ENCODE measurements at places on chromosomes 13 and 19. TPM values are rescaled to one million over a fixed set of nuclear protein-coding genes. Genes with fewer than 3 reads are reported as not detected.

Gene CBLC
- total RNA-seq = not detected

GRCh38 chr19:30420881-30421280 lies 48.7 kb downstream of the ZNF536 start:
- H3K27me3 ChIP-seq = no peaks in the 10 kb centered on the region
- no peak overlapping the region for H3K4me3 ChIP-seq
- no peak for DNase-seq

DNA sequence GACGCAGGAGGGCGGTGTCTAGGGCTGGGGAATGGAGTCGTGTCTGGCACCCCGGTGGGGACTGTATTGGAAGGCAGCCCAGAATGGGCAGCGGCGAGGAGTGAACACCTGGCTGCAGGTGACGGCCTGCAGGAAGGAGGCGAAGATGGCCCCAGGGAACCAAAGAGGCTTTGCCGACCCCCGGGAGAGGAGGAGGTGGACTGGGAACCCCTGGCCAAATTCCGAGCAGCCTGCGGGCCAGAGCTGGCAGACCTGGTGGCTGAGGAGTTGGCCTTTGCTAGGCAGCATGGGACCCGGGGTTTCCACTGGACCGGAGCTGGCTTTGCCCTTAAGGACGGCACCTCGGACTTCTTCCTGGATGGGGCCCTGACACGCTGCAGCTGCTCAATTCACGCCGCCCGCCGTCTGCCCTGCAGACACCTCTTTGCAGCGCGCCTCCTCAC lies 25.9 kb downstream of the ZSWIM9 start:
- no peaks in the 10 kb centered on the region for H3K27me3 ChIP-seq
- no peaks in the 10 kb centered on the region for H3K4me1 ChIP-seq
- no peak overlapping the region for H3K4me3 ChIP-seq
- DNase-seq = no peak

DNA sequence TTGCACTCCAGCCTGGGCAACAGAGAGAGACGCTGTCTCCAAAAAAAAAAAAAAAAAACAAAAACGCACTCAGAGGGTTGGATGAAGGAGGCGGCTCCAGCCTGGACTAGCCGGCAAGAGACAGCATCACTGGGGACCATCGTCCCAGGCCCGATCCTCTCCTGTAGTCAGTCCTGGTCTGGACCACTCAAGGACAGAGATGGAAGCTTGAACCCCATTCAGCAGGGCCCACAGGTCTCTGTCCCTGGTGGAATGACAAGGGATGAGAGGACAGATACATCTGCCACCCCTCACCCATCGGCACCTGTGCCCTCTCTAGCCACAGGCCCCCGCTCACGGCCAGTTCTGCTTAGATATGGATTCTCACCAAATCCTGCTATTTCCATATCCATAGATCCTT lies 14.0 kb downstream of the ADGRE5 start:
- no peak overlapping the region for H3K4me3 ChIP-seq
- peaks cover 2% of the 10 kb centered on the region for H3K36me3 ChIP-seq
- H3K4me1 ChIP-seq = no peaks in the 10 kb centered on the region
- no peak for DNase-seq

GRCh38 chr19:47762615-47763308 lies 15.7 kb upstream of the SELENOW start:
- no peak overlapping the region for H3K4me3 ChIP-seq
- no peaks in the 10 kb centered on the region for H3K27me3 ChIP-seq
- peak; percentile 68 for DNase-seq
- H3K27ac ChIP-seq = no peak overlapping the region
- no peaks in the 10 kb centered on the region for H3K4me1 ChIP-seq

Gene COL4A2
- total RNA-seq = 62.1 TPM

GRCh38 chr19:51219307-51219706 lies 5.6 kb upstream of the CD33 start:
- H3K36me3 ChIP-seq = no peaks in the 10 kb centered on the region
- H3K27ac ChIP-seq = no peak overlapping the region
- no peak for DNase-seq
- no peaks in the 10 kb centered on the region for H3K4me1 ChIP-seq

DNA sequence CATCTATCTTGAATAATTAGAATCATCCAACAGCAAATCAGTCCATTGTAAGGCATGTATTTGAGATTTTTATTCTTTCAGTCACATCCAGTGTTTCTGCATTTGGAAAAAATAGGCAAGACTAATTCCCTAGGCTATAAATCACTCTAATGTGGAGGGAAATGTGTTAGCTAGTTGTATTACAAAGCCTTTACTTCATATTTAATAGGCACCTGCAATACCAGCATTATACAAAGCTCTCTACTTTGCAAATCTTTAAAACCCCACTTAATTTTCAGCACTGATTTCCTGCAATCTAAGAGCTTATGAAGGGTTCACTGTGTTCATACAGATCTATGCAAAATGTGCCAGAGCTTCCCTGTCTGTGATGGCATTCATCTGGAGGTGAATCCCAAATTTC lies 12.3 kb downstream of the PCDH9 start:
- no peaks in the 10 kb centered on the region for H3K4me1 ChIP-seq
- no peak overlapping the region for H3K4me3 ChIP-seq
- H3K27ac ChIP-seq = no peak overlapping the region
- H3K27me3 ChIP-seq = no peaks in the 10 kb centered on the region
- no peaks in the 10 kb centered on the region for H3K36me3 ChIP-seq

- H3K4me1 ChIP-seq = no peaks in the 10 kb centered on the region
- H3K27ac ChIP-seq = no peak overlapping the region
- DNase-seq = no peak
- no peaks in the 10 kb centered on the region for H3K36me3 ChIP-seq
- H3K27me3 ChIP-seq = no peaks in the 10 kb centered on the region
Observed at GRCh38 chr13:53382008-53382407, 353.4 kb downstream of the OLFM4 start.

Gene CELF5
- not detected for total RNA-seq

Gene CEACAM4
- total RNA-seq = not detected

DNA sequence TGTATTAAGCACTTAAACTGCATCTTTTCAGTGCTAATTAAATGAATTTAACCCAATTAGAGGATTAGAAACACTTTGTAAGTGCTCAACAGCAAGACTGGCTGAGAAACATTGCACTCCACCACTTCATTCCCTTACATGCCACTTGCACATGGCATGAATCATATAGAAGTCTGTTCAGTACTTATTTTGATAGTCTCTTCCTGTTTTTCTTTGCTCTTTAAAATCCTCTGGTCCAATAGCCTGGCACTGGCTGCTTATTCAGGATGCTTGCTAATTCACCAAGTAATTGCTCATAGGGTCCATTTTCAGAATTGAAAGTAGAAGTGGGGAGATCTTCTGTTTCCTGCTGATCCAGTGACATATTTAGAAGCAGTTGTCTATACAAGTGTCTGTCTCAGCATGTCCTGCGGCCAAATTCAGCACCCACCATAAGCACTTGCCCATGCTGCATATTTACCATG lies 900.1 kb downstream of the PCDH9 start:
- H3K4me1 ChIP-seq = no peaks in the 10 kb centered on the region
- H3K27ac ChIP-seq = no peak overlapping the region
- H3K4me3 ChIP-seq = no peak overlapping the region
- DNase-seq = no peak
- H3K27me3 ChIP-seq = no peaks in the 10 kb centered on the region
- no peaks in the 10 kb centered on the region for H3K36me3 ChIP-seq

DNA sequence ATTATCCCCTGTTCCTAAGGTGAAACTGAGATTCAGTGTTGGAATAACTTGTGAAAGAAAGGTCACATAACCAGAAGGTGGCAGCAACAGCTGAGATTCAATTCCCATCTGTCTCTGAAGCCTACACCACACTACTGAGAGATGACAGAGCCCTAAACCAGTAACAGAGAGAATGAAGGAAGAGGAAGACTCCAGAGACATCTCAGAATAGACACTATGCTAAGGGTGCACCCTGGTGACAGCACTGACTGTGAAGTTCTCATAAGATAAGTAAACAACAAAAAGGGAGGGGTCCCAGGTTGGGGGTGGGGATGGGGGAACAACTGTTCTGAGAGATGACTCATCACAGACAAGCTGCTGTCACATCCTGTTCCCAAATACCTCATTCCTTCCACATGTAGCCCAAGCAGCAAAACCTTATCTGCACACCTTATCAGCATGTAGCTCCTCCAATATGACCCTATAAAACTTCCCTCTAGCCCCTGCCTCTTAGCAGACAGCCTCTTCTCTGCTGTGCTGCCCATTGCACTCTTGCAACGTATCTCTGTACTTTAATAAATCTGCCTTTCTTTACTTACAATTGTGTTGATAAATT lies 46.5 kb downstream of the UTP14C start:
- H3K4me3 ChIP-seq = no peak overlapping the region
- H3K27ac ChIP-seq = no peak overlapping the region
- H3K4me1 ChIP-seq = no peaks in the 10 kb centered on the region
- H3K36me3 ChIP-seq = no peaks in the 10 kb centered on the region

GRCh38 chr13:105936816-105937215 lies 598.6 kb downstream of the EFNB2 start:
- no peaks in the 10 kb centered on the region for H3K27me3 ChIP-seq
- no peak overlapping the region for H3K27ac ChIP-seq
- no peak overlapping the region for H3K4me3 ChIP-seq
- no peaks in the 10 kb centered on the region for H3K4me1 ChIP-seq
- no peaks in the 10 kb centered on the region for H3K36me3 ChIP-seq
- DNase-seq = no peak

DNA sequence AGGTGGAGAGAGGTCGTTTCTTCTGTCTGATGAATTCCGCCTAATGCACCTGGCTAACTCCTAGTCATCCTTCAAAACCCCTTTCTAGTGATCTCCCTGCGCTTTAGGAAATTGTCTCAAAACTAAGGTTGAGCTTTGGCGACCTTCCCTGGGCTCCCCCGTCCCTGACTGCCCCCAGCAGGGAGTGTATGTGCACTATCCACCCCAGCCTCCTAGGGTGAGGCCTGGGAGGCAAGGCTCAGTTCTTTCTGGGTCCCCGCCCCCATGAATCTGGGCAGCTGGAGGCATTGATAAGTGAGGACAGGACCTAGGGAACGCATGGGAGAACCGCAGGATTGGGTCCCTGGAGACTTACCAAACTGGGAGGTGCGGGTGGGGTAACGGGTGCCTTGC lies 378 bp downstream of the TLE6 start:
- peaks cover 19% of the 10 kb centered on the region for H3K4me1 ChIP-seq
- no peak for DNase-seq
- H3K27me3 ChIP-seq = no peaks in the 10 kb centered on the region
- peak overlapping the region; percentile 44 for H3K27ac ChIP-seq
- no peaks in the 10 kb centered on the region for H3K36me3 ChIP-seq

DNA sequence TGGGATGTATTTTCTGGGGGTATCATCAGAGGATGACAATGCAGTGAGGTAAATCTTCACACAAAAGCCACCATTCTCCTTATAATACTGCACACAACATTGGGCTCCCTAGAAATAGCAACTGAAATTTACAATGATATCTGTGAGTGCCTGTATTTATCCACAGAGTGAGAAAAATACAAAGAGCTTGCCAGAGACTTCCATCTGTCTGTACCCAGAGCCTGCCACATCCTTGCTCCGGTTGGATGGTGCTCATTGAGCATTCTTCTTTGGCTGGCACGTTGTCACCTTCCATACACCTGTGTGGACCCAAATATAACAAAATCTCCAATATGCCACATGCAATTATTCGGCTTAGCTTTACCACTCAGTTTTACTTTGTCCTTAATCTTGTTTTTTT lies 189.5 kb upstream of the UFM1 start:
- H3K4me1 ChIP-seq = no peaks in the 10 kb centered on the region
- no peaks in the 10 kb centered on the region for H3K36me3 ChIP-seq
- H3K27me3 ChIP-seq = no peaks in the 10 kb centered on the region
- H3K27ac ChIP-seq = no peak overlapping the region
- no peak overlapping the region for H3K4me3 ChIP-seq
- DNase-seq = no peak

DNA sequence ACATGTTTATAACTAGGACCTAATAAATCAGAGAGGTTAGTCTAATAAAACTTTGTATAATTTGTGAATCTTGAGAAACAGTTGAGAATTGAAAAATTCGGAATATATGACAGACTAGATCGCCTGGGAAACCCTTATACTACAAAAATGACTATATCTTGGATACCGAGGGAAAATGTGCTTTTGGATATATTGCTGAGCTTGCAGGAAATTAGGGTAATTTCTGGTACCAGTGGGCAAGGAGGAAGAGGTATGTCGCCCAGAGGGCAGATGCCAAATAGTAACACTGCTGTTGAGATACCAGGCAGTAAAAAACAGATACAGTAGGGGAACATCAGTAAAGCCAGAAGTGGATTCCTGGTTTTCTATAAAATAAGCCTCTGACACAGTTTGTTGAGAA lies 17.3 kb downstream of the MPHOSPH8 start:
- no peaks in the 10 kb centered on the region for H3K27me3 ChIP-seq
- H3K27ac ChIP-seq = no peak overlapping the region
- H3K4me3 ChIP-seq = no peak overlapping the region
- no peaks in the 10 kb centered on the region for H3K36me3 ChIP-seq

DNA sequence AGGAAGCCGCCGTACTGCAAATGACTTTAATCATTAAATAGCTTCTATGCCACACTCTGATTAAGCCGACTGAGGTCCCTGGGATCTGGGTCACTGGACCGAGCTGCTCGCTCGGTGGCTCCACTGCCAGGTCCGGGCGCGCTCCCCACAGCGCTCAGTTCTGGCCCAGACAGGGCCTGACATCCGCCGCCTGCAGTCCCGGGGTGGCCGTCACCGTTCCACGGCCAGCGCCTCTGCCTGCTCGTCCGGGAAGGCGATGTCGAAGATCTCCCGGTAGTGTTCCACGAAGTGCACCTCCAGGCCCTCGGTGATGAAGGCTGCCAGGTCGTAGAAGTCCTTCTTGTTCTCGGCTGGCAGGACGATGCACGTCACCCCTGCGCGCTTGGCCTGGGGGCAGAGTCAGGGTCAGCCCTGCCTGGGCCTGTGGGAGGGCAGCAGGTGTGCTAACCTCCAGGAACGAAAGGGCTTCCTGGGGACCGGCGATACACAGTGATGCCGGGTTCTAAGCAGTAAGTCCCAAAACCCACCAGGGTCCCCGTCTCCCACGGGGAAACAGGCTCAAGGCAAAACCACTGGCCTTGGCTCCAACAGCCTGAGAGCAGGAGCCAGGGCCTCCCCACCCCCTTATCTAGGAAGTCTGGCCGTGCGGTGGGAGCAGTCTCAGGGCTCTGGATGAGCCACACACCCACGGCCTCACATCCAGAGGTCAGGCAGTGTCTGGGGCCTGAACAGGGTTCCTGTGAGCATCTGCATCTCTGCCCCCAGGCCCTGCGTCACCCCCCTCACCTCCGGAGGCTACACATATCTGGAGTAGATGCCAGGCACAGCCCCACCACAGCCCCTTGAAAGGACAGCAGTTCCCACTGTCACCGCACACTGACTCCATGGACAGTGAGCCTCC lies 2.0 kb downstream of the RPL36 start:
- H3K36me3 ChIP-seq = peaks cover 10% of the 10 kb centered on the region
- DNase-seq = no peak
- H3K4me1 ChIP-seq = peaks cover 11% of the 10 kb centered on the region
- peak overlapping the region; percentile 91 for H3K27ac ChIP-seq
- H3K4me3 ChIP-seq = peak overlapping the region; percentile 97

Gene LRRC25
- total RNA-seq = 2.0 TPM
